Right lobe of liver (tissue), 6 donors: ENCODE measurements at places on chromosomes 6 and 20. TPM values are rescaled to one million over a fixed set of nuclear protein-coding genes. Genes with fewer than 3 reads are reported as not detected.

- H3K27ac ChIP-seq, result no peak overlapping the region
- H3K4me1 ChIP-seq, result peaks cover 18% of the 10 kb centered on the region
- H3K36me3 ChIP-seq, result no peaks in the 10 kb centered on the region
These were observed 2.7 kb downstream of the BMP2 start for GRCh38 chr20:6769903-6770785.

DNA sequence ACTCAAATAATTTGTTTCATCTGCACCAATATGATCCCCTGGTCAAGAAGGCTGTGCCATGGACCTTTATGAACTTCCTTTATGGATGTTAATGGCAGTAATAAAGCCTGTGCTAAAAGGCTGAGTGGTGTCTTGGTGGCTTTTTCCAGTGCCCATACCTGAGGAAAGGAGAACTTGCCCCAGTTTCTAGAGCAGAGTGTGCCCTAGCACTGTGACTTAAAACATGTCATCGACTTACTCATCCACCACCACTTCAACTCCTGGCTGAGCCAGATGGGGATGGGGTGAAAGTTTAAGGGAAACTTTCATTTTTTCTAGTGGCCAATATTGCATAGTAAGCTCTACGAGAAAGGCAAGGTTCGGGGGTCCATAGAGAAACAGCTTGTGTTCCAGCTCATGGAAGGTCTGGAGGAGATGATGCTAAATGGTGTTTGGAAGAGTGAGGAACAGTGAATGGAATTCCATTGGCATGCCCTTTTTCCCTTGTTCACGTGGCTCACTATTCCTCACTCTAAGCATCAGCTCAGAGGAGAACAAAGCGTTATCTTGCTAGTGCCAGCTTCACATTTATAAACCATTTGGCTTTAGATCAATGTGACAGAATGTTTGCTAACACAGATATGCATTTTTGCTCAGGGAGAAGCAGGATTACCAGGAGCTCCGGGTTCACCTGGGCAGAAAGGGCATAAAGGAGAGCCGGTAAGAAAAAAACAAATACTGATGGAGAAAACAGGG is 71.2 kb downstream of the COL19A1 start:
- no peaks in the 10 kb centered on the region for H3K4me1 ChIP-seq
- no peaks in the 10 kb centered on the region for H3K27me3 ChIP-seq
- H3K27ac ChIP-seq, result no peak overlapping the region
- no peaks in the 10 kb centered on the region for H3K36me3 ChIP-seq
- DNase-seq, result no peak

- no peaks in the 10 kb centered on the region for H3K36me3 ChIP-seq
- DNase-seq, result no peak
- H3K27me3 ChIP-seq, result no peaks in the 10 kb centered on the region
- no peaks in the 10 kb centered on the region for H3K4me1 ChIP-seq
- H3K4me3 ChIP-seq, result no peak overlapping the region
- H3K27ac ChIP-seq, result no peak overlapping the region
These were observed 20.1 kb downstream of the ZC2HC1B start for GRCh38 chr6:143884216-143884900.

DNA sequence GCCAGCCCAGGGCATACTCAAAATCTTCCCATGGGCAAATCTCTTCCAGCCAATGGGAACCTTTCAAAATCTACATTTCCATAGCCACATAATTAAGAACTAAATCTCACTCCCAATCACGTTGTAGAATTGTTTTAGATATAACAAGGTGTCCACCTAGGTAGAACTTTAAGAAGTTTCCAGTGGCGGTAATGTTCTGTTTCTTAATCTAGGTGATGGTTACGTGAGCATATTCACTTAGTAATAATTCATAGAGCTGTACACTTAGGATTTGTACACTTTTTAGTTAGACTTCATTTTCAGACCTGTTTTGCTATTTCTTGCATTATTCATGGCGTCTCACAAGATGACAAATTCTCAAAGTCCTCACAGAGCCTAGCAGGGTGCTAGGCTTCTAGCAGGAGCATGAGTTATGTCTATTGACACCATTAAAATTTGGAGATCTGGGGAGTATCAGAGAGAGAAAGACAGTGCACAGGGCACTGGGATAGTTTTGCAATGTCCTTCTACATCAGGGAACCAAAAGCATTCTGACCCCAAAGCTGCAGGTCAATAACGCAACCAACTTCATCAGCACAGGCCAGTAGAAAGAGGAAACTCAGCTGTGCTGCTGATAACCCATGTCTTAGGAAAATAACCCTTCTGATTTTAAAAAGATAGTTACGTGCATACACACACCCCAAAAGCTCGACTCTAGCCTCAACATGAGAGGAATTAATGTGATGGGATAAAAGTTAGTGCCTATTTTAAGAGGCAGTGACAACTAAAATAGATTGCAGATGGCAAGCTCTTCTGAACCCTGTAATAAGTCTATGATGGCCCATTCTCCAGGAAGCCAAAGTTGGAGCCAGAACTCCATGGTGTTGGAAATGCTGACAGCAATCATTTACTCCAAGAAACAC is 518.1 kb upstream of the JARID2 start:
- no peak overlapping the region for H3K4me3 ChIP-seq
- H3K36me3 ChIP-seq, result no peaks in the 10 kb centered on the region
- no peak for DNase-seq

DNA sequence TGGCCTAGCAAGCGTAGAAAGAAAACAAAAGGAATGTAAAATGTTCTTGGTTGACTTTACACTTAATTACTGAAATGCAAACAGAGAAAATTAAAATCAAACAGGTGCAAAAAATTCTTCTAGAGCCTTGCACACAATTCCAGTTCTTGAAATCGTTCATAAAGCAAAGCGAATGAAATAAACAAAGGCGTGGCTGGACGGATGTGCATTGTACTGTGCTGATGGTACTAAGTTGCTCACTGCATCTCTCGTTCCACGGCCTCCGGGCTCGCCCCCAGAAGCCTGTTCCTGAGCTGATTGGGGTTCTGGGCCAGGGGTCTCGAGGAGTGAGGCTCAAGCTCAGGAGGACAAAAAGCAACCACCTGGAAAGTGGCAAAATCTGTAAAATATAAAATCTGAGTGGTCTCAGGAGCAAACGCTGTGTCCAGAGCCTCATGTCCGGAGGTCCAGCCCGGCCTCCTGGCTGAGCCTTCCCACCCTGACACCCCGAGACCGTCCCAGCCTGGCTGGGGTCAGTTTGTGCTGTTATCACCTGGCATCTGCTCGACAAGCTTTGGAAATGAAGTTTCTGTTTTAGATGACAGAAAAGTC is 71.3 kb downstream of the TTLL2 start:
- DNase-seq, result no peak
- H3K4me1 ChIP-seq, result peaks cover 40% of the 10 kb centered on the region
- no peak overlapping the region for H3K4me3 ChIP-seq

GRCh38 chr6:11266926-11267325 is 34.5 kb upstream of the NEDD9 start:
- peaks cover 14% of the 10 kb centered on the region for H3K4me1 ChIP-seq
- no peak overlapping the region for H3K4me3 ChIP-seq
- H3K36me3 ChIP-seq, result no peaks in the 10 kb centered on the region
- no peaks in the 10 kb centered on the region for H3K27me3 ChIP-seq
- DNase-seq, result no peak

DNA sequence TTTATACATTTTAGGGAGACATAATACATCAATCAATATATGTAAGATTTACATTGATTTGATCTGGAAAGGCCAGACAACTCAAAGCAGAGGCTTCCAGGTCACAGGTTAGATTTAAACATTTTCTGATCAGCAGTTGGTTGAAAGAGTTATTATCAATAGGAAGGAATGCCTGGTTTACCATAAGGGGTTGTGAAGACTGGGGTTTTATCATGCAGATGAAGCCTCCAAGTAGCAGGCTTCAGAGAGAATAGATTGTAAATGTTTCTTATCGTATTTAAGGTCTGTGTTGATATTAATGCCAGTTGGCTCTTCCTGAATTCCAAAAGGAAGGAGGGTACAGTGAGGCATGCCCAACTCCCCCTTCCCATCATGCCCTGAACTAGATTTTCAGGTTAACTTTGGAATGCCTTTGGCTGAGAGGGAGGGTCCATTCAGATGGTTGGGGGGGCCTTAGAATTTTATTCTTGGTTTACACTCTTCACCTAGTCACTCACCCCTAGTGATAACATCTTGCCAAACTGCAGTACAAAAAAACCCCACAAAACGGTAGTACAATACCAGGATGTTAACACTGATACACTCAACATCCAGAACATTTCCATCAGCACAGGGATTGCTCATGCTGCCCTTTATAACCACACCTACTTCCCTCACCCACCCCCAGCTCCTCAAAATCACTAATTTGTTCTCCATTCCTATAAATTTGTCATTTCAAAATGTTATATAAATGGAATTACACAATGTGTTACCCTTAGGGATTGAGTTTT is 259.6 kb upstream of the PLN start:
- H3K27me3 ChIP-seq, result no peaks in the 10 kb centered on the region
- DNase-seq, result no peak
- H3K4me1 ChIP-seq, result no peaks in the 10 kb centered on the region
- no peak overlapping the region for H3K27ac ChIP-seq
- no peaks in the 10 kb centered on the region for H3K36me3 ChIP-seq
- H3K4me3 ChIP-seq, result no peak overlapping the region

The SNX21 gene
- 21.8 TPM for total RNA-seq

The NPEPL1 gene
- 11.4 TPM for total RNA-seq

The TGM2 gene
- total RNA-seq, result 675 TPM

The CDSN gene
- not detected for total RNA-seq

The TP53TG5 gene
- total RNA-seq, result not detected

The KIF13A gene
- total RNA-seq, result 17.8 TPM

The RSPO3 gene
- total RNA-seq, result 3.6 TPM

The FERMT1 gene
- 0.15 TPM for total RNA-seq
